GM12892 (cell line): ENCODE measurements at places on chromosomes 1 and 21.

DNA sequence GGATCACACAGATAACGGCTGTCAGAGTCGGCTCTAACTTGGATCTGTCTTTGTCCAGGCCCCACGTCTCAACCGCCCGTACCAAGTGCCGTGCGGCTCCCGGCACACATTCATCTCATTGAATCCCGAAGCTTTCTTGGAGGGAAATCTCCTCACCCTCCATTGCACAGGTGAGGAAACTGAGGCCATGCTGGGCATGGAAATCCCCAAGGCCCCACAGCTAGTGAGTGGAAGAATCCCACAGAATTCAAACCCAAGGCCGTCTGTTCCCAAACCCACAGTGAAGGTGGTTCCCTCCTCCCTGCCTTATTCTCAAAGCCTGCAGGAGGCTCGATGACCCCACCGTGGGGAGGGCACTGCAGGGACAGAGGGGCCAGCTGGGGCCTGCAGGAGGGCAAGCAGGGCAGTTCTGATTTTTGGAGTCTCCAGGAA is 437.9 kb downstream of the MATN1 start:
- no peak for DNase-seq

- DNase-seq, result no peak
These were observed 29.3 kb upstream of the NFASC start for GRCh38 chr1:204841316-204841715.

GRCh38 chr1:41806472-41807155 is 112.1 kb downstream of the HIVEP3 start:
- no peak for DNase-seq

DNA sequence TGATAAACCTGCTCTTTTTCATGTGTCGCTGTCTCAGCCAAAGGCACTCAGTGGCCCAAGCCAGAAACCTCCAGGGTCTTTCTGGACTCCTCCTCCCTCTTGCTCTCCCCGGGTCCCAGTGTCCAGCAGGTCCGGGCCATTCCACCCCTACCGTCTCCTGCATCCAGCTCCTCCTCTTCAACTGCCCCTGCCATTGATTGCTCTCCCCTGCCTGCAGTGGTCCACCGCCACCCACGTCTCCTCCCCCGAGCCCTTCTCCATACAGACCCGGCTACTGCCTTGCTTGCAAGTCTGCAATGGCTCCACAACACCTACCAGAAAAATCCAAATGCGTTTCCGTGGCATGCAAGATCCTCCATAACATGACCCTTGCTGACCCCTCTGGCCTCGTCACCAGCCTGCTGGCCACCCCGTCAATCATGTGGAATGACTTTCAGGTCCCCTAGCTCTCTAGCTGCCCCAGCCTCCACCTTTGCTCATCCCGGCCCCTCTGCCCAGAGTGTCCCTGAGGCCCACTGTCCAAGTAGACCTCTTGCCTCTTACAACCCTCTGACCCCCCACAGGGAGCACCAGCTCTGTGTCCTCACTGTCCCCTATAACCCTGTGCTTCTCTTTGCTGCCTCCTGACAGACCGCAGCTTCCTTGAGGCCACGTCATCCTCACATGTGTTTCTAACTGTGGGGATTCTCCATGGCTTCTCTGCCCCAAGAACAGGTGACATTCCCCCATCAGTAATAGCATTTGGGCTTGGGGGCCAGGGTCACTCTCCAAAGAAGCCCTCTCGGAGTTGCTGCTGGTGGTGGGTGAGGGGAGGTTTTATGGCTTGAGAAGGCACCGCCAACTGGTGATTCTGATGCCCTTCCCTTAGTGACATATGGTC is 15.0 kb downstream of the CACNA1S start:
- DNase-seq, result no peak

DNA sequence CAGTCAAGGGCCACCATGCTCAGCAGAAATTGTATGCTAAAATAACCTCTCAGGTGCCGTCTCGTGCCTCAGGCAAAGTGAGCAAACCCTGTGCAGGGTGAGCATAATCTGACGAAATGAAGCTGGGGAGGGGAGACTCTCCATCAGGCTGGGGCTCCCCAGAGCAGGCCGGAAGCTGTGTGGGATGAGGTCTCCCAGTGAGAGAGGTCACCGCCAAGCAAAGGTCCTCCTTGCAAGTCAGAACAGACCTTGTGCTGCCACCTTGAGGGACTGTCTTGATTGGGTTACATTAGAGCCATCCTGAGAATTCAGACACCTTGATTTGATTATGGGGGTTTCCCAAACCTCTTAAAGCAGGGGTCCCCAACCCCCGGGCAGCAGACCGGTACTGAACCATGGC is 64.2 kb downstream of the ZNF684 start:
- DNase-seq, result no peak

- no peak for DNase-seq
These were observed 57.2 kb upstream of the COL6A2 start for GRCh38 chr21:46040707-46041106.

DNA sequence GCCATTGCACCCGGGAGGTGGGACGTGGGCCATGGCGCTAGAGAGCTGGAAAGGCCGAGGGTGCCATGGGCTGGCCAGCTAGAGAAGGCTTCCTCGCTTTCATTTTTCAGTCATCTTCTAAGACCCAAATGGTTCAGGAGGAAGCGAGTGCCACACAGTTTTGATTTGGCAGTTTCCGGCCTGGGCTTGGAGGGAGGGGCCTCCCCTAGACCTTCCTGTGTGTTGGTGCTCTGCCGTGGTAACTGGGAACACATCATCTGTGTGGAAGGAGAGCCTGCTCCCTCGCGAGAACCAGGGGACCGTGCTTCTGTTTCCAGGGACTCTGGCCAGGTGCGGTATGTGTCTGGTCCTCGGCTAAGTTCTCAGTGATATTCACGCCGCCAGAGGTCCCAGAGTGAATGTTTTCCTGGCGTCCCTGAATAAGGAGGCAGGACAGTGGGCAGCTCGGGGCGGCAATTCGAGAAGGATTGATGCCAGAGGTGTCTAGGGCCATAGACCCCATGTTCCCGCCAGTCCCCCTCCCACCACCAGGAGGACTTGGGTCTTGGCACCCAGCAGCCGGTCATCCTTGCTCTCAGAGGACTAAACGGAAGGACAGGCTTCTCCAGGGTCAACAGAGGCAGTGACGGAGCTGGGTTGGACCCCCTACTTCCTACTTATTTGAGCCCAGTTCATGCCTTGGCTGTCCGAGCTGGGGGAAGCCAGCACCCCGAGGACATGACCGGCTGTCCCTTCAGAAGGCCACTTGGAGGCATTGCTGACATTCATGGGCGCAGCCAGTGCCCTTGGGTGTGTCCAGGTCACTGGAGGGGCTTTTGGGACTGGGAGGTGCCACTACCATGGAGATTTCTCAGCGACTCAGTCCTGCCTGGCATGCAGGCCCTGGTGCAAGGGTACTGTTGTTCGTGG is 2.7 kb upstream of the NPHP4 start:
- DNase-seq, result peak; percentile 65
